Hematopoietic multipotent progenitor cell (in vitro differentiated cells): ENCODE measurements at places on chromosomes 6 and 20. TPM values are rescaled to one million over a fixed set of nuclear protein-coding genes. Genes with fewer than 3 reads are reported as not detected.

GRCh38 chr20:14913896-14914620 lies 576.6 kb upstream of the FLRT3 start:
- no peak for DNase-seq

GRCh38 chr6:33241968-33242367 lies 29.7 kb downstream of the VPS52 start:
- no peak for DNase-seq

DNA sequence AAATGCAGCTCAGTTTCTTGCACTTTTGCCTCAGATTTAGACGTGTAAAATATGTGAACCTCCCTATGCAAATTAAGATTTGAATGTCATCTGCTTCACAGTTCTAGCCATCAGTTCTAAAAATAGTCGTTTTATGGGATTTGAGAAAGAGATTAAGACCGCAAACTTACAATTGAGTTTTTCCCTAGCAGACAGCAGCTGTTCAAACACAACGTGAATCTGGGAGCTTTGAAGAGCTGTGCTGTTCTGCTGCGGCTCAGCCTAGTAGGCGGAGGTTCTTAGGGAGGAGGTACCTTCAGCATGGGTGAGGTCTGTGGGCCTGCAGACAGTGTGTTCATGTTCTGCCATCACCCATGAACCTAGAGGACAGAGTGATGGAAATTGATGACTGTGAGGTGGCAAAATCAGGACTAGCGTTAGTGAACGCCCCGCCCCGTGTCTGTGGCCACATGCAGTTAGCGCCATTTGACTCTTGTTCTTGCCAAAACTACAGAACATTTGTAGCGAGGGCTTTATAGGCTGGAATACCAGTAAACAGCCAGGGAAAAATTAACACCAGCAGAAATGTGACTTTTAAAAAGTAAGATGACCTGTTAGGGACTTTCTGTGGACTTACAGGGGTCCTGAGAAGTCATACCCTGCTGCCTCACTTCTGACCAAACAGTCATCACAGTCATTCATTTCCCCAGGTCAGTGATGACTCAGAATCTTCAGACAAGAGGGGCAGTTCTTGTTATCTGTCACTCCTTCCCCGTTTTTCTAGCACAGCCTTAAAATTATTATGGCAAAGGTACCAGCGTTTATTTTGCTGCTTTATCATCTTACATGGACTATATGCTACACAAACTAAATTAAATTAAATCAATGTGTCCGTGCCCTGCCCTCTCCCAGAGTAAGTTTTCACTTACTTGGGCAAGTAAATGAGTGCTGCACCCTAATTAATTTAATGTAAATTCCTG lies 84.3 kb upstream of the TMEM181 start:
- DNase-seq = no peak

PLG gene
- total RNA-seq = under 0.01 TPM

DNA sequence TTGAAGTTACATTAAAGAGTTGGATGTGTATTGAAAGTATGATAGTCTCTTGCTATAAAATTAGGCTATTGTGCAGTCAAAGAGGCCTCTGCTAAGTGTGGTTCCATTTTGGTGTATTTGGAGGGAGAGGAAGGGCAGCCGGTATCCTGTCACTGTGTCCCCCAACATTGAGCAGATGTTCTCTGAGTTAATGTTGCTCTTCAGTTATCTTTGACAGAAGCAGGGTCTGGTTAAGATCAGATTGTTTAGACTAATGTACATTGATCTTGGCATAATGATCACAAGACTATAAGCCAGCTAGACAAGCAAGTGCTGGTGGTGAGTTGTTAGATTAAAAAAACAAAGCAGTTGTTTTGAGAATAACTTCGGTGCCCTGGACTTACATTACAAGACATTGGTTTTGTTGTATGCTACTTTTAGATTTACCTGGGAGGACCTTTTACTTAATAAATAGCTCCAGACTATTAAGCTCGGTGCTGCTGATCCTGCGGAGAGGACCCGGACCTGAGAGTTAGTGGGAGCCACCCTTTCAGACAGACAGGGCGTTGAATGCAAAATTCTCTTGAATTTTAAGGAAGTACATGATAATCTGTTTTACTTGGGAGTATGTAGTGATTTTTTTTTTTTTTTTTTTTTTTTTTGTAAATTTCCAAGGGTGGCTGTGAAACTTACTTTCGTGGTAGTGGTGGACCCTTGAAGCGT lies 97.8 kb downstream of the JARID2 start:
- DNase-seq = no peak

LAMA5 gene
- total RNA-seq = 1.6 TPM

MCCD1 gene
- total RNA-seq = not detected

DNA sequence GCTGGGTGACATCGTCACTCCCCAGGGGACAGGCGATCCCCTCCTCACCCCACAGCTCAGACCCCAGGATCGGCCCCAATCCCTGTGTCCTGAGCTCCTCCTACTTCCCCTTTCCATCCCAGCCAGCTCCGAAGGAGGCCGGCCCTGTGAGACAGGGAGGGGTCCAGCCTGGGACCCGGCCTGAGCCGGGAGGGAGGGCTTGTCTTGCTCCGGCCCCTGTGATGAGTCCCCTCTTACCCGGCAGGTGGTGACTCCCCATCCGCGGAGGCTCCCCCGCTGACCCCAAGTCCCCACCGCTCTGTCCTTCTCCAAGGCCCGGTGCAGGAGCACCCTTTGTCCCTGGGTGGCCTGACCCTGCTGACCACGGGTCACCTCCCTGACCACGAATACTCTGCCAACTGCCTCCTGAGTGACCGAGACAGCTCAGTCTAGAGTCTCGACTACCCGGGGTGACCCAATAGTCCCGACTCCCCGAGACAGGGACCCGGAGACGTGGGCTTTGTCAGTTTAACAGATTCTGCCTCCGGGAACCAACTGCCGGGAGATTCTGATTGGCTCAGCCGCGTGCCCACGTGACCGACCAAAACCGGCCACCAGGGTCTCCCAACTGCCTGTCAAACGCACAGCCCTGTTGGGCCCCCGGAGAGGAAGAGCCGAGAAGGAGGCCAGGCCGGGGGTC lies 187.4 kb upstream of the PROKR2 start:
- peak; percentile 37 for DNase-seq

GRCh38 chr6:11675601-11676000 lies 103.0 kb downstream of the ADTRP start:
- no peak for DNase-seq

TAGAP gene
- 67.3 TPM for total RNA-seq

- no peak for DNase-seq
Measured at GRCh38 chr20:20823476-20823881, 111.0 kb upstream of the RALGAPA2 start.

DNA sequence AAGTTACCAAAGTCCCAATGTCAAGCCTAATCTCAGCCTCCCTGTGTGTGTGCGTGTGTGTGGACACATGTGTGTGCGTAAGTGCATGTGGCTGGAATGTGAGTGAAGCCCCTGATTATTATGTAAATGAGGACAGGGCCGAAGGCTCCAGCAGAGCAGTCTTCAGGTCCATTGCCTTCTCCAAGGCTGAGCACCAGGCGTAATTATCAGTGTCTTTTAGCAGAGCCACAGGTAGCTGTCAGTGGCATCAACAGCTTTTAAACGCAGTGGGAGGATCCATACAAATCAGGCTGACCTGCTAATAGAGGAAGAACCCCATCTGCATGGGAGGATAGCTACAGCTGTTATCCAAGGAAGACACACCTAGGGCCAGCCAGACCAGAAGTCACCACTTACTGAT lies 324.3 kb upstream of the MOCS1 start:
- DNase-seq = no peak

SLC17A4 gene
- total RNA-seq = under 0.01 TPM

DNA sequence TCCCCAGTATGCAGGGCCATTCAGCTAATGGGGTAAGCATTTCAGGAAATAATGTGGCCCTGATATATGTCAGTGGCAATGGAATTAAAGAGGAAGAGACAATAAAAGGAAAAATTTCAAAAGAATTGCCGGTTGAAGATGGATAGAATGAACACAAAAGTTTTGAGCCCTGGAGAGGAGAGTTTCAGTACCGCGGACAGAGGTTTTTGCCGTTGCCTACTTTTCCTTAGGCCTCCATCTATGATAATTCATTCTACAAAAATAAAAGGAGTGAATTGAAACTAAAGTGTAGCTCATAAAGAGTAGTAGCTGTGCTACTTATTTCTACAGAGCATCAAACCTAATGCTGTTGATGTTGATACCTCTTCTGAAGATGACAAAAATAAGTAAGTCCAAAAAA lies 140.7 kb downstream of the RNASET2 start:
- DNase-seq = no peak

SCUBE3 gene
- not detected for total RNA-seq

- no peak for DNase-seq
Measured at GRCh38 chr6:41832263-41832662, 44.8 kb downstream of the TOMM6 start.

DNA sequence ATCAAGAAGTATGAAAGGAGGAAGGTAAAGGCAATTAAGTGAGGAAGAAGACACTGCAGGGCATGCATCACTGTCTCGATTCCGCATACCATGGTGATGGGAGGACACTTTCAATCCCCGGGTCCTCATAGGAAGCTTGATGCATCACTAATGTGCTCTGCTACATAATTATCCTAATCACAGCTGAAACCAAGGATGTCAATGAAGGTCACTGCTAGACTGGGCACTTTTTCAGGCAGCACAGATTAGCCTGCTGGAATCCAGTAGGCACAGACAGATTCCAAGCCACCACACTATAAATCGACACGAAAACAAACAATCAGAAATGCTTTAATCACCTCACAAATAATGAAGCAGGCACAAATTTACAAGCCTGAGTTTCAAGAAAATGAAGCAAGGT lies 206.7 kb downstream of the KIF16B start:
- no peak for DNase-seq
